ENCODE measurements at places on chromosomes 13 and 19. TPM values are rescaled to one million over a fixed set of nuclear protein-coding genes. Genes with fewer than 3 reads are reported as not detected.

- no peak for DNase-seq
Observed at GRCh38 chr19:27794494-27795042, 1418.4 kb downstream of the UQCRFS1 start.

TJP3 gene
- polyA plus RNA-seq = 6.5 TPM

ZNF304 gene
- 20.1 TPM for polyA plus RNA-seq

DNA sequence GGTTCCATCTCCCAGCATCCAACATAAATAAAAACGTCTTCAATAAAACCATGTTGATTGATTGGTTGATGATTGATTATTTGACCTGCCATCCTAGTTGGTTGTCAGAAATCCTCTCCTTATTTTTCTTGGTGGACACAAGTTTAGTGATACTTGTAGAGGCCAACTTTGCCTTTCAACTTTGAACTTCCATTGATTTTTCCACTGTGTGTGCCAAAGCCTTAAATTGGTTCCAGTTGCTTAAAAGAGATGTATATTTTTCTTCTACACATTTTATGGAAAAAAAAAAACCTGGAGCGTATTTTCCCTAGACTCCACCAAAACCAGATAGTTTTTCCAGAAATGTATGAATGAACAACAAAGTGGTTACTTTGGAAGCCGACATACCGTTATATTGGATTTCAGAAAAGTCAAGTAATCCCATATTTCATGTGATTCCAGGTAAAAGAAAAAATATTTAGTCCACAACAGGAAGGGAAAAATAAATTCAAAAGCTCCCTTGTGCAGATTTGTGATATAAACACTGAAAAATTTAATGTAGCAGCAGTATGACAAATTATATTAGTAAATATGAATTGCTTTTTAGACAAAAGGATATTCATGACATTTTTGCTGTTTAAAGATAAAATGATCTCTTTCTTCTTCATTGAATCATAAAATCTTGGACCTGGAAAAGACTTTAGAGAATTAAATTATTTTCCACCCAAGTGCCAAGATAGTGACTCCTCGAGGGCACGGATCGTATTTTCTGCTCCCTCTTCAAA, 85.2 kb downstream of the MBNL2 start:
- DNase-seq = no peak

- no peak for DNase-seq
Observed at GRCh38 chr19:443005-443404, 17.8 kb downstream of the SHC2 start.

- no peak for DNase-seq
Observed at GRCh38 chr19:43306097-43306496, 36.8 kb upstream of the PSG9 start.

SELENOV gene
- 3.6 TPM for polyA plus RNA-seq

DNA sequence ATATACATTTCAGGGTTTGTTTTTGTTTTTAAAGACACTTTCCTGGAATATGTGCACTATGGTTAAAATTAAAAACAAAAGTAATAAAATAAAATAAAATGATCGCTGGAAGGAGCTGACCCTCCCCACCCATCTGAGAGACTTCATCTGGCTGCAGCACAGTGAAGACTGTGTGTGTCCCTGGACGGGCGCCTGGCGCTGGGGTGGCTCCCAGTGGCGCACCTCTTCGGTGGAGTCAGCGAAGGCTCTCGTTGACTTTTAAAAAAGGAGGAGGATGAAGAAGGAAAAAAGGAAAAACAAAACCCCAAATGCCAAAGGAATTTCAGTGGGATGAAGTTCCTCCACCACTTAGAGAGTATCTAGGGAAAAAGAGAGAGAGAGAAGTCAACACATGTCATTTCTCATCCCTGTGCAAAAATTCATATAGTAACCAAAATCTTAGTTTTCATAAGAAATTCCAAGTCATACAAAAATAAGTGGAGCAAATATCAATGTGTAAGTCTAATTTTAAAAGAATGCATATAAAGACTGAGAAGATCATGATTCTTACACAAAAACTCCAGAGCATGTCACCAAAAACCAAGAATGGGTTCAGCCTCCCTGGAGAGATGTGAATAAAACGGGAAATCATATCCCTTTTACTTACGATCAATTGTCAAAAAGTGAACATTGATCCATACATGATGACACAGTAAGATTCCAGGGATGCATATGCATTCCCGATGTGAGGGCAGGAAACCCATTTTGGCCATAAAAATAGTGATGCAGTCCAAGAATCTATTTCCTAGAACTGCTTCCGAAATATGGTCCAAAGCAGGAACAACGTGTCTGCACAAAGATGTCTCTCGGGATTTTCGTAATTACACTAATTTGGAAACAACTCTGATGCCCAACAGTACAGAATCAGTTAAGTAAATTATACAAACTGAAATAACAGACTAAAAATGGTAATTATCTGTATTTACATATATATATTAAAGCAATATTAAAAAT, 123.8 kb downstream of the STK24 start:
- DNase-seq = no peak

CEACAM21 gene
- polyA plus RNA-seq = 1.6 TPM

DUS3L gene
- polyA plus RNA-seq = 20.9 TPM

- DNase-seq = no peak
Observed at GRCh38 chr19:9835507-9835949, 410 bp downstream of the PIN1 start.

DNA sequence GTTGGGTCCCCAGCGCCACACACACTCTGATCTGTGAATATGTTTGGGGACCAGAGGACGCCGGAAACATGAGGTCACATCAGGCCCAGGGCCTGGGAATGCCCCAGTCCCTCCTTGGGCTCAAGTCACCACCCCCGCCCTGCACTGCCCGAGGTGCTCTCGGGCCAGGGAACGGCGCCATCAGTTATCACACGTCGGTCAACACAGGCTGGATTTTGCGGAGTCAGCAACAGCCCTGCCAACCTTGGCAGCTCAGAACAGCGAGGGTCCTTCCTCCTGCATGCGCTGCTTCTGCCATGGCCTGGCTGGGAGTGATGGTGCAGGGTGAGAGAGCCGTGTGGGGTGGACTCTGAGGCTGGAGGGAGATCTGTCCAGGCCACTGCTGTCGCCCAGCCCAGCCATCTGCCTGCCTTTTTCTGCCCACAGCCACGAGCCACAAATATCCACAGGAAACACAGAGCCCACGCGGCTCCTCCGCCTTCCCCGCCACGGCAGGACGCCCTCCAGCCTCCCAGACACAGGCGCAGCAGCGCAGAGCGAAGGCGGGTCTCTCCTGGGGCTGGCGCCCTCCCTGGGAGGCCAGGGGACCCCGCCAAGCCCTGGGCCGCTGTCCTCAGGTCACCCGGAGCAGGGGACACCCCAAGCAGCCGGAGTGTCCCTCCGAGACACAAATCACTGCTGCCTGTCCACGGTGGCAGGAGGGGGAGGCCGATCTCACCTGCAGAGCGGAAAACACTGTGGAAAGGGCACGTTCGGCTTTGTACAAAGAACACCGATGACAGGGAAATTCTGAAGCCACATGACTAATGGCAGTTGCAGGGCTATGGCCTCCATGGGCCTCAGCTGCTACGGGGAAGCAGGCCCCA, 31.6 kb upstream of the CACTIN start:
- DNase-seq = no peak

DNA sequence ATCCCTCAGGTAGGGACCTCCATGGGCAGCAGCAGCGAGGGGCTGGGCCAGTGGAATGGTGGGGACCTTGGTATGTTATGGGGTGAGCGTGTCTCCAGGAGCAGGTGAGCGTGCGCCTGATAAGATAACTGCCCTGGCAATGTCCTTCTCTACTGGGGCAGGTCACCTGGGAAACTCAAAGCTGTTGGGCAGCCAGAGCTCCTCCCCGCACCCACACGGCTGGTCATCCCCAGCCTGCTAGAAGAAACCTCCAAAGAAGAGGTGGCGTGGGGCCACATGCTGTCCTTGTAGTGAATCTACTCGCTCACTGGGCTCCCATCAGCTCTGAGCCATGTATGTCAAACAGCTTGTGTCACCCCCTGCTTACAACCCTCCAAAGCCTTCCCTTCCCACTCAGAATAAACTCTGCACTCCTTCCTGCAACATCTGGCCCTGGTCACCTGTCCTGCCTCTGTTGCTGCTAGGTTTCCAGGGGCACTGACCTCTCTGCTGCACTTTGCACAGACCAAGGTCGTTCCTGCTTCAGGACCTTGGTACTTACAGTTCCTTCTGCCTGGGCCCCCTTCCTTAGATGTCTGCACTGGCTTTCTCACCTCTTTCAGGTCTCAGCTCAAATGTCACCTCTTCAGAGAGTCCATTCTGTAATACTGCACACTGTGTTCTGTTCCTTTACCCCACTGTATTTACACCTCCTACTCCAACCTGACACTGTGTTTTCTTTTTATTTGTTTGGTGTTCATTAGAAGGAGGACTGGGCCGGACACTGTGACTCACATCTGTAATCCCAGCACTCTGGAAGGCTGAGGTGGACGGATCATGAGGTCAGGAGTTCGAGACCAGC, 1.8 kb upstream of the ATP4A start:
- no peak for DNase-seq

ZNF471 gene
- 17.5 TPM for polyA plus RNA-seq

GRCh38 chr13:19836472-19836871, 27.0 kb downstream of the ZMYM5 start:
- DNase-seq = no peak

DNA sequence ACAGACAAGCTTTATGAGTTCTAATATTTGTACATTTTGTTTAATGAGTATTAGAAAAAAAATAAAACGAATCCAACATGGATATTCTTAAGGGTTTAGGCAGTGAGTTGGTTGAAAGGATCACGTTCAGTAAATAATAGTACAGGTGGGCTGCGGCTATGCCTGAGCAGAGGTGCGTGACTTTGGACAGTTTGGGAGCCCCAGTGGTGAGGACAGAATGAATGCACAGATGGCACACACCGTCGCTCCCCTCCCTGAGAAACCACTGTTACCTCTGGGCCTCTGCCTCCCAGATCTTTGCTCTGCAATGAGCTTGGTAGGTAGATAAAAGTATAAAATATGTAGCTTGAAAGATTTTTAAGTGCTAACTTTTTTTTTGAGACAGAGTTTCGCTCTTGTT, 153.3 kb downstream of the SIPA1L3 start:
- DNase-seq = no peak

GARIN5A gene
- polyA plus RNA-seq = 7.8 TPM

SLC1A6 gene
- 0.51 TPM for polyA plus RNA-seq

DNA sequence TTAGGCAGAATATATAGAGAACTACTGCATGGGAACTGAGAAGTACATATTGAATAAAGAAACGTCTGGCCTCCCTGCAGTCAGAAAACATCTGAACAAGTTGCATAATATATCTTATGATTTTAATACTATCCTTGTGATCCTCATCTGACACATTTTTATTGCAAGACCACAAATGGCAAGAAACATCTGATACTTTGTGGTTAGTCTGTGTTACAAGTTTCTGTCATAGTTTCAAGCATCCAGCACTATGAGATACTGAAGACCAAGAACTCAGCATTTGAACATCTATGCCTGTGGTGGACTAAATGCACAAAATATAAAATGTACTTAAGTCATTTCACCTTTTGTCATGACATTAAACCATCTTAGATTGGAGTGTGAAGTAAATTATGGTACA, 1175.8 kb upstream of the MIR17HG start:
- no peak for DNase-seq

- no peak for DNase-seq
Observed at GRCh38 chr13:101305981-101306411, 110.3 kb downstream of the NALCN start.

DNA sequence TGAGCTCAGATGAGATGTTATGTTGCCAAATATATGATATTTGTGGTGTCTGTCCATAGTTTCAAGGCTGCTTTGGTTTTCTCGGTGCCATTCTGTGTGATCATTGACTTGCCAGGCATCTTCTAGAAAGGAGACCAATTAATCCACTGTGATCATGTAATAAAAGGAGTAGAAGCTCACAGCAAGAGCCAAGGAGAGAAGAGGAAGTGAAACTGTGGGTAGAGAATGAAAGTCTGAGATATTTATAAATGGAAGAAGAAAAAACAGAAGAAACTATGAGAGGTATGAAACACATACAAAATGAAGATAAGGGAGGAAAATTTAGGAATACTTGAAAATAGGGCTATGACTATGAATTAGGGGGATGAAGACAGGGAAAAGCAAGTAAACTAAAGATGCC, 11.1 kb upstream of the ZNF613 start:
- DNase-seq = no peak

DNA sequence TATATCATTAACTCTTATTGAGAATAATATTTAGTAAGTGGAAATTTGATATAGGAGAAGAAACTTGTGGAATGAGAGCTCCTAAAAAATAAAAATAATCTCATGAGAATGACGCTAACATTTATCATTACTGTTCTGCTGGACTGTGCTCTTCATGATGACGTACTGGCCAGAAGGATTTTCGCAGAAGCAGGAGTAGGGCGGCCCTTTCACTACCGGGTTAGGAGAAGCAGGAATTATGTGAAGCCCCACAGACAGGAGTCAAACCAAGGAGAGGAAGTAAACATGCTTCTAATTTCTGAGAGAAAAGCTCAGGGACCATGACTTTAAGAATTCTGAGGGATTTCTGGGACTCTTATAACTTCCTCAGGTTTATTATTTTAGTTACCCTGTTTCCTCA, 195.1 kb downstream of the VWA8 start:
- DNase-seq = no peak

KLF12 gene
- 32.0 TPM for polyA plus RNA-seq

DNA sequence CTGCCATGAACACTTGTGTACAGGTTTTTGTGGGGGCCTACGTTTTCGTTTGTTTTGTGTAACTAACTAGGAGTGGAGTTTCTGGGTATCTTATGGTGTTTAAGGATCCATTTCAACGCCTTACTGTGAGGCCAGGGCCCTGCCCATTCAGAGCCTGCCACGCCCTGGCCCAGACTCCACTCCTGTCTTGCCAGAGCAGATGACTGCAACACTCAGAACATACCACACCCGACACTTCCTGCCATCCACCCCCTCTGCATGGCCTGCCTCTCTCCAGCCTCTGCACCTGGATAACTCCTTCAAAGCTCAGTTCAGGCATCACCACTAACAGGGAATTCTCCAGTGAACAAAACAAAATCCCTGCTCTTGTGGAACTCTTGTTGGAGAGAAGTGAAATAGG, 43.2 kb downstream of the RGCC start:
- DNase-seq = no peak

GRCh38 chr13:46489586-46490023, 63.4 kb upstream of the LRCH1 start:
- no peak for DNase-seq

SLC10A2 gene
- polyA plus RNA-seq = 0.72 TPM

- DNase-seq = no peak
Observed at GRCh38 chr13:20796791-20797508, 23.2 kb upstream of the EEF1AKMT1 start.

MBD3L3 gene
- not detected for polyA plus RNA-seq

- no peak for DNase-seq
Observed at GRCh38 chr19:52190487-52191293, 838 bp downstream of the PPP2R1A start.

GRCh38 chr19:48806518-48806817, 4.4 kb downstream of the BCAT2 start:
- DNase-seq = no peak

GRCh38 chr13:26185720-26186117, 36.4 kb downstream of the RNF6 start:
- DNase-seq = no peak

DNA sequence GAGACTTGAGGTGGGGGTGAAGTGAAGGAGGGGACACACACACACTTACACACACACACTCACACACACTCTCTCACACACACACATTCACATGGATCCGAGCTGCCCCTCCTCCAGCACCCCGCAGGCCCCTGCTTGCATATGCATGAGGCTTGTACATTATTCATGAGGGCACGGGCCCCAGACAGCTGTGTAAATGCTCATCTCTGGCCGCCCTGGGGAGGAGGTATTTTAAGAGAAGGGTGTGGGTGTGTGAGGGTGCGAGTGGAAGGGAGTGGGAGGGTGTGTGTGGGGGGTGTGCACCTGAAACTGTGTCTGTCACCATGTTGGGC, 2.4 kb downstream of the NCAN start:
- no peak for DNase-seq

GRCh38 chr19:8373867-8374813, 10.2 kb downstream of the ANGPTL4 start:
- DNase-seq = no peak

CEACAM4 gene
- polyA plus RNA-seq = 0.16 TPM
